Hematopoietic multipotent progenitor cell (in vitro differentiated cells): ENCODE measurements at places on chromosomes 5 and 9.
A peak's percentile ranks its signal among the peaks of the same experiment; 100 is the strongest.

GRCh38 chr9:126703002-126703865 is 89.5 kb downstream of the LMX1B start:
- no peak for DNase-seq

- no peak for DNase-seq
Measured at GRCh38 chr5:54672871-54673270, 155.3 kb downstream of the SNX18 start.

- DNase-seq, result no peak
Measured at GRCh38 chr5:160435532-160435931, 13.9 kb downstream of the PTTG1 start.

- no peak for DNase-seq
Measured at GRCh38 chr5:66739021-66739420, 142.8 kb downstream of the MAST4 start.

DNA sequence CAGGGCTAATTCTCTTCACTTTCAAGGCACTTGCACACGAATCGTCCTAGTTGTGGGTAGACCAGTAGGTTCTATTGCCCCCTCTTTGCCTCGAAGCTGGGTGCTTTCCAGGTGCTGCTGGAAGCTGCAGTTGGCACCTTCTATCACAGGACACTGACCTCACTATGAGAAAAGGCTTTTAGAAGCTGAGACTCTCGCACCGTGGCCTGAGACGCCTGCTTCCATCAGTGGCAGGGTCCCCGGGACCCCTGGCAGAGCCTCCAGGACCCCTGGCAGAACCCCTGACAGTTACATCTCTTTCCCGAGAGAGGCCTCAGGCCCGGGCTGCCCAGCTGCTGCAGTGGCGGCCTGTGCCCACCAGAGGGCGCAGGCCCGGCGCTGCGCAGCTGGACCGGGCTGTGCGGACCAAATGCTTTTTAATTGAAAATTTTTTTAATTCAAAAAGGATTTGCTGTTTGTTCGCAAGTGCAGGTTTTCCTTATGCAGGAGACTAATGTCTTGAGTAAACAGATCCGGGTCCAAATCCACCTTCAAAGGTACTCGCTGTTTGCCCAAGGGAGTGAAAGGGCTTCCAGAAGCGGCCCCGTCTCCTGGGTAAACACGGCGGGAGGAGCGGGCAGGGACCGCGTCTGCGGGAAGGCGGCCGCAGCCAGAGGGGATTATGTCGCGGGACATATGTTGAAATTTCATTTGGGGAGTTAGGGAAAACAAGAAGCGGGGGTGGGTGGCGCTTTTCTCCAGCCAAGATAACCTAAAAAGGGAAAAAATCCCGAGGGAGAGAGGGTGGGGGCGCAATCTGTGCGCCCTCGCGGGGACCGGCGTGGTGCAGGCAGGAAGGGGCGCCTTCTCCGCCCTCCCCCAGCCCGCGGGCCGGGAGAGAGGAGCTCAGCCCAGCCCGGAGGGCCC is 114.5 kb upstream of the LMX1B start:
- no peak for DNase-seq

DNA sequence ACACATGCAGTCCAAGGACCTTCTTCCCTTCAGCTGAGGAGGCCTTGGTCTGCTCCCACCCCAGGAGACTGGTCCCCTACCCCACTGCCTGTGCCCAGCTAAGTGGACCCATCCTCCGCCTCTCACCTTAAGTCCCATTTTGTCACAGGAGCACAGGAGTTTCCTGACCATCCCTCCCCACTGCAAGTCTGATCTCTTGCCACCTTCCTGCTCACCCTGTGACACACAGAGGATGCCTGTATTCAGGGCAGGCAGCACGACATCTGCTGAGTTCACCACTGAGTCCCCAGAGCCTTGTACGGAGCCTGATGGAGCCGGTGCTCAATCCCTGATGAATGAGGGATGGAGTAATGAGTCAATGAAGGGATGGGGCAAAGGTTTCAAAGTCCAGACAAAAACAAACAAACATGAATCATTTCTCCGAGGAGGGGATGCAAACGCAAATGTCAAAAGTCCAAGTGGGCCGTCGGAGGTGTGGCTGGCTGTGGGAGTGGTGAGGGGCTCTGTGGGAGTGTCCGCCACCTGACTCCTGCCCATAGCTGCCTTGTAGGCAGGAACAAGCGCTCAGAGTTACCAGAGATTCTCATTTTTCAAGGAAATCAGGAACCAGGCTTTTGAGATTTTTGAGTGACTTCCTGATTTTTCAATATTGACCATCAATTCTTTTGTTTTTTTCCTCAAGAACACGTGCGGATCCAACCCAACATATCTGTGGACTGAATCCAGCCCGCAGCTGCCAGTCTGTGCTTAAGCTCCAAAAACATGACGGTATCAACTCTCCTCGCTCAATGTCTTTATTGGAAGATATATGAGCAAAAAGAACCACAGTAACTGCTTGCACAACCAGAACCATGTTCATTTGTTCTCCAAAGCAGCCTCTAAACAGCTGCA is 4.4 kb downstream of the RAPGEF1 start:
- no peak for DNase-seq

- DNase-seq, result no peak
Measured at GRCh38 chr9:73210886-73211666, 59.4 kb downstream of the ANXA1 start.

DNA sequence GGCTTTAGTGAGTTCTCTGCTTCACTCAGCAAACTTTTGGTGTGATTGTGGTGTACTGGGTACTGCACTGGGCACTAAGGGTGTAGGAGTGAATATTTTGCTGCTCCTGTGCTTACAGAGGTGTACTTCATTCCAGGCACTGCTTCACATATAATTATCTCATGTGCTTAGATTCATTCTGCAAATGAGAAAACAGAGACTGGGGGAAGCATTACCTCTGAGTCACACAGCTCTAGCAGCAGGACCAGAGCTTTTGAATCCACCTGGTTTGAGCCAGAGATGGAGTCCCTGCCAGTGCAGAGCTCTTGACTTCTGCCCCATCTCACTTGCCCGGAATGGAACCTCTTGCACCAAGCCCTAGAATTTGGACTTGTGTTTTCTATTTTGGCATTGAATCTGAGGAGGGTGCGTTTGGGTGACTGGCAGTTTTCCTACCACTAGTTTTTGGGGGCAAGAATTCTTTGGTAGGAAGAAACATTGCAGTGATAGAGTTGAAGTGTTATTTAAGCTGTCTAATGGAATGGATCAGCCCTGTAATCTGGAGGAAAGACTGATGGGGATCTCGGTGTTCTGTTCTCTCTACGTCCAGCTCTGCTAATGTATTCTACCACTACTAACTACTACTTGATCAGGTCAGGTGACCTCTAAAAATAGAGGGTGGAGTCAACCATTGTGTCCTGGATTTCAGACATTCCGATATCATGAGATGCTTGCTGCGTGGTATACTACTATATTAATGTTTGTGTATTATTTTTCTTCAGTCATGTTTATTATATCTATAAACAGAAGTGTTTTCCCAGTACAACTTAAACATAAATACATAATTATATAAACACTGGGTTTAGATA is 2.5 kb downstream of the ARHGAP26 start:
- no peak for DNase-seq

DNA sequence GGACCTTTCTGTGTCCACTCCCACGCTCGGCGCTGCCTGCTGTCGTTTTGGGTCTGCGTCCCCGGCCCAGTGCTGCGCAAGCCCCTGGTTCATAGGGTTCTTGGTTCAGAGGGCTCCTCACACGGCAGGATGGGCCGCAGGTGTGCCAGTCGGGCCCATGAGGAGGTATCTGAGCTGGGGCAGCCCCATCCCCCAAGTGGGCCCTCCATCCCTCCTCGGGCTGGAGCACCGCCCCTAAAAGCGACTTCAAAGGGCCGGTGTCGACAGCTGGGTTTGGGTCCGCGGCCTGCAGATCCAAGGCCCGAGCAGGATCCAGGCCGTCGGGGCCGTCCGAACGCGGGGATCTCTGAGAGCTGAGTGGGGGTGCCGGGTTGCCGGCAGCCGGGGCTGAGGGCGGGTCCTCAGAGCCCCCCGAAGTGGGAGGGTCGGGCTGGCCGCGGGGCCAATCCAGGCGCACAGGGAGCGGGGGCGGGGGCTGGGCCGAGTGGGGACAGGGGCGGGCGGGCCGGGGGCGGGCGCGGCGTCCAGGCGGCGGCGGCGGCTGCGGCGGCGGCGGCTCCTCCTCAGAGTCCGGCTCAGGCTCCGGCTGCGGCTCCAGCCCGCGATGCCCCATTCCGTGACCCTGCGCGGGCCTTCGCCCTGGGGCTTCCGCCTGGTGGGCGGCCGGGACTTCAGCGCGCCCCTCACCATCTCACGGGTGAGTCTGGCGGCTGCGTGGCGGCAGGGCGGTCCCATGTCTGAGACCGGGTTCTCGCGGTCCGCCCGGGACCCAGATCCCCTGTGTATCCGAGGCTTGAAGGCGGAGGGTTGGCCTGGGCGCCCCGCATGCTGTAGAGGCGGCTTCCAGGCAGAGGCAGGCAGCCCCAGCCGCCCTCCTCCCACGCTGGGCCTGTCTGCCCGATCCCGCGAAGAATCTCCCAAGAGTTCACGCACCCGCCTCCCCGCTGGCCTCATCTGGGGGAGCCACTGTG is at the start of gene PDLIM4:
PDLIM4 (plus strand) TSS at position 566 of the 971 bp plus-strand sequence; CDS start at position 605, 39 bp downstream.
- no peak for DNase-seq

GRCh38 chr5:129499208-129499852 is 39.2 kb downstream of the ADAMTS19 start:
- DNase-seq, result no peak

DNA sequence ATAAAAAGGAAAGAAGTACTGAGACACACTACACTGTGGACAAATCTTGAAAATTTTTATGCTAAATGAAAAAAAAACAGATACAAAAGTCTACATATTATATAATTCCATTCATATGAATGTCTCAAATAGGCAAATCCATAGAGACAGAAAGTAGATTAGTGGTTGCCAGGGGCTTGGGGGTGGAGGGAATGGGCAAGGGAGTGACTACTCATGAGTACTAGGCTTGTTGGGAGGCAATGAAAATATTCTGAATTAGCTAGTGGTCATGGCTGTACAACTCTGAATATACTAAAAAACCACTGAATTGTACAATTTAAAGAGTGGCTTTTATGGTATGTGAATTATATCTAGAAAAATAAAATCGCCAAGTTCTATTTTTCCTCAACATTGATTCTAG is 154.9 kb downstream of the AUH start:
- DNase-seq, result no peak

DNA sequence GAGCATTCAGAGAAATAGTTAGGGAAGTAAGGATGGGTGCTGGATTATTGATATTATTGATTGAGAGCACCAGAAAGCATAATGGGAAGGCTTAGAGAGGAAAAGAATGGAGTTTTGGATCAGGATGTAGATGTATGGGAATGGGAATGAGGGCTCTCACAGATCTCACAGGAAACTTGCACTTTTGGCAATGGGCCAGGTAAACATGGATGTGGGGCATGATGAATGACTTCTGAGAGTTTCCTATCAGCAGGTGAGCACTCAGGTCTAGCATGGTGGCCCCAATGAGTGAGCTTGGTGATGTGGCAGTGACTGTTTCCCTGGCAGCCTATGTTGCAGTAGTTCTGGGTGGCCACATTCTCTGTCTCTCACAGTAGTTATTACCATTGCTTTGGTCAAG is 283.8 kb downstream of the FBXL7 start:
- DNase-seq, result no peak

DNA sequence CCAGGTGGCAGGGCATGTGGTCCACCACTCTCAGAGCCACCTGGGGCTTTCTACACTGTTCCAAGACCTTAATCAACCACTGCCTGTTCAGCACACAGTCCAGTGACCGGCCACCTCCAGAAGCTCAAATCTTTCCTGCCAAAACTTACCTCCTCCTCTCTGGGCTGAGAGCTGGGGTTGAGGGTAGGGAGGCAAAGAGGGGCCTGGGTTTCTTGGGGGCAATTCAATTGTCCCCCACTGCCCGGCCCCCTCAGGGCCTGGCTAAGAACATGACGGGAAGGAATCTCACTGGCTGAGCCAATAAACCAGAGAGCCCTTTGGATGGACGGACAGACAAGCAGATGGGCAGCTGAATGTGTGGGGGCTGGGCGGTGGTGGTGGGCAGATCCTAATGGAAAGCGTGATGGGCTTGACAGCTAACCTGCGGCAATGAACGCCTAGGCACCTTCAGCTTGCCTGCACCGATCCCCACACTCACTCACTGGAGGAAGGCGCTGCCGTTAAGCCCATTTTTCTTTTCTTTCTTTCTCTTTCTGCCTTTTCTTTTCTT is 5.4 kb downstream of the NR5A1 start:
- DNase-seq, result no peak

- peak; percentile 69 for DNase-seq
Measured at GRCh38 chr5:177005619-177006264, 837 bp downstream of the UIMC1 start.

- no peak for DNase-seq
Measured at GRCh38 chr5:147754372-147755122, 28.0 kb downstream of the JAKMIP2 start.

DNA sequence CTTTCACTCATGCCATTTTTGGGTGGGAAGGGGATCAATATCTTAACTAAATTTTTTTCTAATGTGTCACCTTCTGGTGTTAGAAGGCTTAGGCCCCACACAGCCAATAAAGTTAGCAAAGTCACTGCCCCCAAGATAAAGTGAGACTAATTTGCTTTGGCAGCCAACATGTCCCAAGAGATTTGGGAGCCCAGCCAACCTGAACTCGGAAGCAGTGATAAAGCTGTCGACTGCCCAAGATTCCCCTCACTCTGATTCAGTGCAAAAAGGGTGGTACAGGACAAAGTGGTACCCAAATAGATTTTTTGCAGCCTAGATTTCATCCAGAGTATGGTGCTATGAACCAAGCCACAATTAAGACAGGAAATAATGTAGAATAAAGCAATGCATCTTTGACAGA is 572.5 kb upstream of the ARRDC3 start:
- no peak for DNase-seq

GRCh38 chr9:7298123-7298522 is 501.5 kb downstream of the DMAC1 start:
- DNase-seq, result peak; percentile 32

GRCh38 chr5:144329681-144330080 is 159.0 kb downstream of the KCTD16 start:
- no peak for DNase-seq

- no peak for DNase-seq
Measured at GRCh38 chr5:113274836-113275414, 159.9 kb downstream of the TSSK1B start.

GRCh38 chr5:32029261-32029660 is 144.9 kb downstream of the GOLPH3 start:
- DNase-seq, result no peak

GRCh38 chr9:69173891-69174615 is at the start of gene TJP2:
Gene TJP2 (plus strand): TSS chr9:69174277. CDS start chr9:69174373, 96 bp downstream.
- DNase-seq, result no peak

- DNase-seq, result no peak
Measured at GRCh38 chr5:149823375-149823774, 93.3 kb downstream of the PPARGC1B start.

DNA sequence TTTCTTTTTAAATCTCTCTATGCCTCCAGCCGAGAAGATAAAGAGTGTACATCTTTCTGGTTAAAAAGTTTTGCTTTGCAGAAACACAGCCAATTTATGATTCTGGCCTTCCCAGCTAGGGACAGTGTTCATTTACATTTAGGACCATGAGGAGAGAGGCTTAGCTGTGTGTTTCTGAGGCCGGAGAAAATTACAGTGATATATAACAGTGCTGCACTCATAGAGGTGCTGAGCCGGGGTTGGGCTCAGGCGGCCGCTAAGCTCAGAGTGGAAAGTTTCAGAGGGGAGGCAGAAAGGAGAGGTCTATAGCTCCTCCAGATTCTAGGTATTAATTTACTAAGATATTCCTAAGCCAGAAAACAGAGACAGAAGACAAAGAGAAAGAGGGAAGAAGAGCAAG is 37.0 kb upstream of the LCP2 start:
- DNase-seq, result no peak
